CD8-positive, alpha-beta memory T cell (primary cell): ENCODE measurements at places on chromosomes 2 and 18. TPM values are rescaled to one million over a fixed set of nuclear protein-coding genes. Genes with fewer than 3 reads are reported as not detected.

DNA sequence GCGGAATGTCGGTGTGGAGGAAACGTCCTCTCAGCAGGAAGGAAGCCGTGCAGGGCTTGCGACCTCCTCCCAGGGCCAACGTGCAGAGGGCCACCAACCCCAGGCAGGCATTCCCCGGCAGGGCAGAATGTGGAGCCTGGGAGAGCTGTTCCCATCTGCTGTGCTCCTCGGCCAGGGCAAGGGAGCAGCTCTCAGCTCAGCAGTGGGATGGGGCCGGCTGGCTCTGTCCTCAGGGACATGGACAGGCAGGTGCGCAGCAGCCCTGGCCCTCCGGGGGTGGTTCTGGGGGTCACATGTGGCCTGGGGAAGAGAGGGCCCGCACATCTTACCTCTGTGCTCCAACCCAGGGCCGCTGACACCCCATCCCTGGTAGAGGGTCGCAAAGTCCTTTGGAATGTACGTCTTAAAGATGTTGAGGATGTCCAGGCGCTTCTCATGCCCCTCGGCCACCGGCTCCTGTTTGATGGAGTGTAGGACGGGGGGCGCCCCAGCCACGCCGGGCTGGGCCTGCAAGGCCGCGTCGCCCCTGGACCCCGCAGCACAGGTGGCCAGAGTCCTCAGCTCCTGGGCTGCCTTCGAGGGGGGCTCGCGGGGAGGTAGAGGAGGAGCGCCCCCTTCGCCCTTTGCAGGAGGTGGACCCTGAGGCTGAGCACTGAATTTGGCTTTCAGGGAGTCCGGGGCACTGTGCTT is 116.4 kb downstream of the ZNF516 start:
- H3K36me3 ChIP-seq, result no peaks in the 10 kb centered on the region
- no peak overlapping the region for H3K4me3 ChIP-seq
- H3K4me1 ChIP-seq, result peaks cover 38% of the 10 kb centered on the region
- DNase-seq, result no peak
- no peaks in the 10 kb centered on the region for H3K27me3 ChIP-seq

GRCh38 chr2:232361646-232362045 is 16.9 kb upstream of the ALPP start:
- no peaks in the 10 kb centered on the region for H3K27me3 ChIP-seq
- H3K27ac ChIP-seq, result no peak overlapping the region
- H3K36me3 ChIP-seq, result no peaks in the 10 kb centered on the region
- H3K4me1 ChIP-seq, result peaks cover 16% of the 10 kb centered on the region

- H3K4me3 ChIP-seq, result no peak overlapping the region
- no peak overlapping the region for H3K27ac ChIP-seq
- no peaks in the 10 kb centered on the region for H3K27me3 ChIP-seq
- H3K4me1 ChIP-seq, result no peaks in the 10 kb centered on the region
- H3K36me3 ChIP-seq, result no peaks in the 10 kb centered on the region
These were observed 169.2 kb downstream of the ETAA1 start for GRCh38 chr2:67566285-67566684.

DNA sequence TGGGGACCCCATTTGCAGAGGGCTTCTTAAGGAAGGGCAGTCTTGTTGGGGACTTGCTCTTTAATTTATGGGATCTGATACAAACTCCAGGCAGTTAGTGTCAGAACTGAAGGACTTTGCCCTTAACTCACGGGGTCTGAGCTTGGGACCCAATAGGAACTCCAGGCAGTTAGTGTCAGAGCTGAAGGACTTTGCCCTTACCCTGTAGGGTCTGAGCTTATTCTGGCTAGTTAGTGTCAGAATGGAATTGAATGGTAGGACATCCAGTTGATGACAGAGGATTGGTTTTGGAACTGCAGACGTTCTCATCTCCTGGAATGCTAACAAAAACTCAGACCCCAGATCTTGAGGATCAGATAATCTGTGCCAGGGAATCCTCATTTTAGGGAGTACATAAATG is 256.9 kb upstream of the COPS8 start:
- H3K36me3 ChIP-seq, result no peaks in the 10 kb centered on the region
- DNase-seq, result no peak
- no peak overlapping the region for H3K27ac ChIP-seq
- no peak overlapping the region for H3K4me3 ChIP-seq

DNA sequence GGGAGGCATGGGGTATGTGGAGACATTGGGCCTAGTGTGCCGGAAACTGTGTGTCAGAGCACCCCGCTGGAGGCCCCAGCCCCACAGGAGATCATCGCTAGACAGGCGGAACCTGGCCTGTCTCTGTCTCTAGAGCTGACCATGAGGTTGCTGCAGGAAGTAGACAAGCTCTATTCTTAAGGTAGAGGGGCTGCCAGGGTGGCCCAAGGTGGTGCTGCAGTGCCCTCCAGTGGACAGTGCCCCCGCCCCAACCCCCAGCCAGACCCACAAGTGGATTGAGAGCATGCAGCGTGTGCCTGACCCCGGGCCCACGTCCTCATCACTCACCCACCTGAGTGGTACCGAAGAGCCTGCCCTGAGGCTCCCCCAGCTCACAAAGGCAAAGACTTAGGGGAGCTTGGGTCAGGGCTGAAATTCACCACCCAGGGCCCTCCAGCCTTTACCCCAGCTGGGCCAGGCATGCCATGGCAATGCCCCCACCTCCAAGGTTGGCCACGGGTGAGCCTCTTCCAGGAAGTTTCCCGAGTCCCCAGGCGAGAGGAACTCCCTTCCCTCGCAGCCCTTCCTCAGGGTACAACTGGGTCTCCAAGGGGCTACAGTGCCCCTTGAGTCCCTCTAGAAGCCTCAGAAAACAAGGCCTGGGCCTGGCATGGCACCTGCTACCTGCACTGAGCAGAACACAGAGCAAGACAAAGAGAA is 155.0 kb downstream of the TTC32 start:
- no peaks in the 10 kb centered on the region for H3K36me3 ChIP-seq
- no peak overlapping the region for H3K27ac ChIP-seq
- no peaks in the 10 kb centered on the region for H3K4me1 ChIP-seq

- H3K4me1 ChIP-seq, result peaks cover 41% of the 10 kb centered on the region
- H3K36me3 ChIP-seq, result no peaks in the 10 kb centered on the region
- peak overlapping the region; percentile 98 for H3K27ac ChIP-seq
These were observed 1.1 kb downstream of the HADHB start for GRCh38 chr2:26245810-26246209.

DNA sequence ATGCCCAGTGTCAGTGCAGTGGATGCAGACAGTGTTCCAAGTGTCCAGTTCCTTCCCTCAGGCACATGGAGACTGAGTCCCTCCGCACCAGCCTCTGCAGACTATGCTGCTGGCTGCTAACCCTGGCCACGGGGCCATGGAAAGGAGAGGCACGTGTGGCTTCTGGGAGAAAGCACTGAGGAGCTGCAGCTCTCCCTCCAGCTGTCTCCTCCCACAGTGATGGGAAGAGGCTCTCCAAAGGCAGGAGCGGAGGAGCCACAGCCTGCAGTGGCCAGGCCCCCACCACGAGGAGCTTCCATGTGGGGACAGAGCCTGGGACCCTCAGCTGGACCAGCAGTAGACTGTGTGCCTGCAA is 141.1 kb downstream of the NDUFA10 start:
- no peak for DNase-seq
- no peak overlapping the region for H3K4me3 ChIP-seq
- H3K27ac ChIP-seq, result no peak overlapping the region
- no peaks in the 10 kb centered on the region for H3K27me3 ChIP-seq
- no peaks in the 10 kb centered on the region for H3K36me3 ChIP-seq

GRCh38 chr2:240024766-240025165 is 376 bp downstream of the NDUFA10 start:
- no peaks in the 10 kb centered on the region for H3K27me3 ChIP-seq
- H3K27ac ChIP-seq, result peak overlapping the region; percentile 93
- peaks cover 15% of the 10 kb centered on the region for H3K36me3 ChIP-seq
- H3K4me1 ChIP-seq, result peaks cover 15% of the 10 kb centered on the region
- peak overlapping the region; percentile 99 for H3K4me3 ChIP-seq

DNA sequence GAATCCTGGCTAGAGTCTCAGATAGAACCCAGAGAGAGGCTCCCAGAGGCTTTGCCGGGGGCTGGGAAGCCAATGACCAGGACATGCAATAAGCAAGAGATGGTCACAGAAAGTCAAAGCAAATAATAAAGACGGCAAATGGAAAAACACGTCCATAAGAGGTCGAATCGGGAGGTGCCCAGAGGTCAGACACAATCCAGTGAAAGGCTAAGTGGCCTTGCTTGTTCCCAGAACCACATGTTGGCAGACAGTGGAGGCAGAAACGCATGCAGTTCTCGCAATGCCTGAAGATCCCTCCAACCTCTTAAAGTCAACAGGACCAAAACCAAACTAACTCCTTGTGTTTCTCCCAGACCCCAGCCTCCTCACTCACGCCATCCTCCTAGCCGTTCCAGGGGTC is 3.0 kb downstream of the CYB5A start:
- no peaks in the 10 kb centered on the region for H3K27me3 ChIP-seq
- no peak overlapping the region for H3K4me3 ChIP-seq
- DNase-seq, result no peak
- peaks cover 12% of the 10 kb centered on the region for H3K4me1 ChIP-seq
- no peak overlapping the region for H3K27ac ChIP-seq

- H3K27ac ChIP-seq, result no peak overlapping the region
- no peaks in the 10 kb centered on the region for H3K27me3 ChIP-seq
- H3K4me1 ChIP-seq, result no peaks in the 10 kb centered on the region
- H3K4me3 ChIP-seq, result no peak overlapping the region
These were observed 206.6 kb downstream of the NDUFA10 start for GRCh38 chr2:239818531-239819011.

DNA sequence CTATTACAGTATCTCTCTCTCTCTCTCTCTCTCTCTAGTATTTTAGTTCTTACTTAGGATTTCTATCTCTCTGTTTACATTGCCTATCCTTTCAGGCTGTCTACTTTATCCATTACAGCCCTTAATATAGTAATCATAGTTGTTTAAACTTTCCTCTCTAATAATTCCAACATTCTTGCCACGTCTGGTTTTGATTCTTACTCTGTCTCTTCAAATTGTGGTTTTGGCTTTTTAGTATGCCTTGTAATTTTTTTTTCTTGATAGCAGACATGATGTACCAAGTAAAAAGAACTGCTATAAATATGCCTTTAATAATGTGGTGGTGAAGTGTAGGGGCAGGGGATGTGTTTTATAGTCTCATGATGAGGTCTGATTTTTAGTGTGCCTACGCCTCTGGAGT is 1809.5 kb upstream of the CELF4 start:
- H3K36me3 ChIP-seq, result no peaks in the 10 kb centered on the region
- H3K27me3 ChIP-seq, result no peaks in the 10 kb centered on the region
- H3K27ac ChIP-seq, result no peak overlapping the region
- DNase-seq, result no peak

GRCh38 chr18:13354402-13354801 is 135.8 kb downstream of the LDLRAD4 start:
- no peak overlapping the region for H3K4me3 ChIP-seq
- H3K4me1 ChIP-seq, result peaks cover 20% of the 10 kb centered on the region
- H3K27ac ChIP-seq, result no peak overlapping the region
- H3K36me3 ChIP-seq, result no peaks in the 10 kb centered on the region
- DNase-seq, result no peak

DNA sequence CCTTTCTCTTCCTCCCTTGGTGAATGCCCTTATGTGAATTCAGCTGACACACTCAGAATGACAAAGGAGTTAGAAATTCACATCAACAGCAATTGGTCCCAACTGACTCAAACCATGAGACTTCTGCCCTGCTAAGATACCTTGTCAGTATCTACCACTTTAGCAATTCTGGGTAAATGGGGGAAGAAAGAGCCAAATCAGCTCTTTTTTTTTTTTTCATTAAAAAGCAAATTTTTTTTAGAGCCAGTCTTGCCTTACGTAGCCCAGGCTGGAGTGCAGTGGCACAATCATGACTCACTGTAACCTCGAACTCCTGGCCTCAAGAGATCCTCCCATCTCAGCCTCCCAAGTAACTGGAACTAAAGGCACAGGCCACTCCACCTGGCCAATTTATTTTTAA is 1.7 kb upstream of the PPP4R1 start:
- H3K4me3 ChIP-seq, result no peak overlapping the region
- no peak overlapping the region for H3K27ac ChIP-seq
- H3K27me3 ChIP-seq, result no peaks in the 10 kb centered on the region
- peaks cover 3% of the 10 kb centered on the region for H3K36me3 ChIP-seq

DNA sequence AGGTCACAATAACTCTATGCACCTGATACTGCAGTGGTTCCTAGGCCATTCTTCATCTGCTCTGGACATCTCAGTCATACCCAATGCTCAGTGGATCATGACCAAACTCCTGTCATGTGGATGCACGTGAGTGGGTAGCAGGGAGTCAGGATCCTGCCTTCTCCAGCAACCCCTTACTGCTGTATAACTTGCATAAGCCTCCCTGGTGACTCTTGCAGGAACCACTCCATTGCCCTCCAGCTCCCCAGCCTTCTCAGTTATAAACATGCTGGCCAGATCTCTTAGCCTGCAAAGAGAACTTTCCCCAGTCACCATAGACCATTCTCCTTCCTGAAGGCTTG is 98.6 kb upstream of the ZNF397 start:
- H3K27ac ChIP-seq, result no peak overlapping the region
- no peak overlapping the region for H3K4me3 ChIP-seq
- no peaks in the 10 kb centered on the region for H3K27me3 ChIP-seq

DNA sequence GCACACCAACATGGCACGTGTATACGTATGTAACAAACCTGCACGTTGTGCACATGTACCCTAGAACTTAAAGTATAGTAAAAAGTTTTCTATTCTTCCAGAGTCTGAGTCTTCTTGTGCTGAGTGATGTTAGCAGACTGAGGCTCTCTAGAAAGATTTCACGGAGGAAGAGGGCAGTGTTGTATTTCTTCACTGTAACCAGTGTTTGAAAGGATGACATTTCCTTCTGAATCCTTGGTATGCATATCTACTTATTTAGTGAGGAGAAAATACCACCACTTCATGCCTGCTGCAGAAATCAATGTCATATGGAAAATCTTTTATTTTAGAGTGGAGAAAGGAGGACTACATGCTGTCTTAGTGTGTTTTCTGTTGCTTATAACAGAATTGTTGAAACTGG is 357.1 kb downstream of the CCDC85A start:
- H3K36me3 ChIP-seq, result no peaks in the 10 kb centered on the region
- no peak overlapping the region for H3K27ac ChIP-seq
- H3K27me3 ChIP-seq, result no peaks in the 10 kb centered on the region
- H3K4me1 ChIP-seq, result no peaks in the 10 kb centered on the region
- no peak overlapping the region for H3K4me3 ChIP-seq

GRCh38 chr2:44086629-44087028 is 82.0 kb upstream of the PPM1B start:
- no peaks in the 10 kb centered on the region for H3K27me3 ChIP-seq
- no peaks in the 10 kb centered on the region for H3K36me3 ChIP-seq
- no peak overlapping the region for H3K27ac ChIP-seq

ENOSF1 gene
- 13.2 TPM for polyA plus RNA-seq

RSAD2 gene
- 7.6 TPM for polyA plus RNA-seq

CD28 gene
- polyA plus RNA-seq, result 61.1 TPM

TRIB2 gene
- 48.6 TPM for polyA plus RNA-seq
